Inflammatory macrophage treated with lipopolysaccharide for 4 hours (primary cell): ENCODE measurements at places on chromosomes 12 and 14.

GRCh38 chr12:114504311-114504710 lies 98.4 kb upstream of the TBX5 start:
- DNase-seq, result no peak

DNA sequence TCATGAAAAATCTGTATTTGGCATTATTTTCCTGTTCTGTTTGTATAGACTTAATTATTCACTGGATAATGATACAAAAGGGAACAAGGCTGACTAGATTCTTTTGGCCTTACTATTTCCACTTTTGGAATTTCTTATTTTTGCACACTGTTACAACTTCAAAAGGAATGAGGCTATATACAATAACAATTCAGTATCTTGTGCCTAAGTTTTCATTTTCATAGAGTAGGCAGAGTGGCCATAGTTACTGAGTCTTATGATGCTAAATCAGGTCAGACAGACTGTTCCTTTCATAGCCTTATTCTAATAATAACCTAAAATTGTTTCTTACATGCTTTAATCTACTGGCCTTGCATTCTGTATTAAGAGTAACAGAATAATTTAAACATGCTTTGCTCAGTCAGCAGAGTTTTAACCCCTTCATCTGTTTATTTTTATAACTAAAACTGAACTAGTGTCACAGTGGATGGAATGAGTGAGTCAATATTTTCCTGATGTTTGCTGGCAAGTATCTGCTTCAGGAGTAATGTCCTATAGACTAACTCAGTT lies 10.5 kb downstream of the TTC8 start:
- DNase-seq, result peak; percentile 67

GRCh38 chr14:104801520-104802393 lies 856 bp downstream of the ZBTB42 start:
- no peak for DNase-seq

DNA sequence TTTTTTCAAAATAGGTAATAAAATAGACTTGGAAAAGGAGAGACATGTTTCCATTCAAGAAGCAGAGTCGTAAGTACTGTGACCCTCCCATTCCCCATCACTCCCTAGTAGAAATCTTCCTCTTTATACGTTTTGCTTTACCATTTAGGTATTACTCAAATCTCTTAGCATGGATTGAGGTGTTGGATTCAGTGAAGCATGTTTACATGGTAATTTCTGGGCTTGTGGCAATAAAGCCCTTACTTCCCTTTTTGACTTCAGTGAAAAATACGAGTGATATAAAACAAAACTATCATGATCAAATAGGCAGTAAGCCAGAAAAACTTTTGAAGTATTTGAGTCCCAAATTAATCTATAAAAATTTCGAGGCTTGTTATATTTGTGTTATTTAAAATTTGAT lies 27.4 kb downstream of the RAB21 start:
- peak; percentile 43 for DNase-seq

GRCh38 chr14:33792009-33792719 lies 158.7 kb downstream of the EGLN3 start:
- no peak for DNase-seq

GRCh38 chr14:26611259-26611658 lies 13.4 kb upstream of the NOVA1 start:
- DNase-seq, result no peak

- DNase-seq, result no peak
Observed at GRCh38 chr14:65922142-65922541, 509.6 kb downstream of the FUT8 start.

GRCh38 chr12:1646569-1647284 lies 17.7 kb downstream of the WNT5B start:
- DNase-seq, result peak; percentile 43

DNA sequence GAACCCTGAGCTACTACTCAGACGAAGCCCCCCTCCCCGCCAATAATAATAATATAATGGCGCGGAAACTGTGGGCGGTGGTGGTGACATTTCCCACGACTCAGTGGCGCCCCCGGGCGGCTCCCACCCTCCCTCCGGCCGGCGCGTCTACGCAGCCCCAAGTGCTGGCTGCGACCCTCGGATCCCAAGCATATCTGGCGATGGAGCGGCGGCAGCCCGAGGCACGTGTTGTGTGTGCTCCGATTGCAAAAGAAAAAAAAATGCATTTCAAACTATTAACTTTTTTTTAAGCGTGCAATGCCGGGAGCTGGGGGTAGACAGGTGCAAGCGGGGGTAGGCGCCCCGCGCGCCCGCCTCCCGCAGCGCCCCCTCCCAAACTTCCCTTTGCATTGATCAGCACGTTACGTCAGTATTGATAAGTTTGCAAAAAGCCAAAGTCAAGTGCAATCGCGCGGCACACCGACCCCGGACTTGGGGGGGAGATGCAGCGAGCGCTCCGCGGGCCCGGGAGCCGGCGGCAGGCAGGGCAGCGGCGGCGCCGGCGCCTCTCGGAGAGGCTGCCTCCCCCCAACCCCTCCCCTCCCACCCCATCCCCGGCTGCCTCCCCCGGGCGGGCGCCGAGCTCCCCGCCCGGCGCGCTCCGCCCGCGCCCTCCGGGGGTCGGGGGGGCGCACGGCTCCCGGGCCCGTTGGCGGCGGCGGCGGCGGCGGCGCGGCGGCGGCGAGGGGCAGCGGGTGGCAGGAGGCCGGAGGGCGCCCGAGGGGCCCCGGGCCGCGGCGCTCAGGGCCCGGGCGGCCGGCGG lies 113.1 kb upstream of the MYL2 start:
- DNase-seq, result no peak

- no peak for DNase-seq
Observed at GRCh38 chr14:29584992-29585391, 342.7 kb downstream of the PRKD1 start.

DNA sequence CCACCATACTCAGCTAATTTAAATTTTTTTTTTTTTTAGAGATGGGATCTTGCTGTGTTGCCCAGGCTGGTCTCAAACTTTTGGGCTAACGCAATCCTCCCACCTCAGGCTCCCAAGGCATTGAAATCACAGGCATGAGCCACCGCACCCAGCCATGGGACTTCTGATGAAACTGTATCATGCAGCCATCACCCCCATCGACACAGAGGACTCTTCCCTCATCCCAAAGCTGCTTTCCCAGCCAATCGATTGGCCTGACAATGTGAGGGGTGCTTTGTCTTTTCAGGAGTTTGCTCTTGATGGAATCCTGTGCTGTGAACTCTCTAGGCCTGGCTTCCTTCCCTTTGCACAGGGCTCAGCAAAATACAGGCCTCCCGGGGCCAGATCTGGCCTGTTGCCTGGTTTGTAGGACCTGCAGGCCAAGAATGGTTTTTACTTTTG lies 59.6 kb upstream of the NCOR2 start:
- peak; percentile 58 for DNase-seq

- DNase-seq, result no peak
Observed at GRCh38 chr14:28765831-28766468, 637 bp upstream of the FOXG1 start.

- DNase-seq, result no peak
Observed at GRCh38 chr12:79681008-79681590, 9.7 kb downstream of the PAWR start.
